Tibial artery (tissue), 4 donors: ENCODE measurements at places on chromosomes 16 and 17.

- no peak for DNase-seq
These were observed 1.7 kb downstream of the RNF151 start for GRCh38 chr16:1968146-1968953.

GRCh38 chr16:73427164-73427563, 379.2 kb upstream of the ZFHX3 start:
- DNase-seq, result no peak

DNA sequence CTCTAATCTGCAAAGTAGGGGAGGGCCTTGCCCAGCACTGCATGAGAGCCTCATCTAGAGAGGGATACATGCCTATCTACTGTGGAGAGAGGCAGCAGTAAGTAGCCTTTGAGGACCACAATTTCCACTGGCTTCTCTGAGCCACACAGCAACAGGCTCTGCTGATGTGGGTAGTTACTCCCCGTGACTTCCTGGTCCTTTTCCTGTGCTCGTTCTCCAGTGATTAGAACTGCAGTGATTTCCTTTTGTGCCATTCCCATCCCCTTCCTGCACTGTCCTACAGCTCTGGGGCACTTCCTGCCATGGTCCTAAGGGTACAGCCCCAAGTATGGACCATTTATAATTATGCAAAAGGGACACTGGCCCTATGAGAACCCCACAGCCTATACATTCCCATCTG, 3.0 kb downstream of the PLSCR3 start:
- DNase-seq, result no peak

- DNase-seq, result no peak
These were observed 19.6 kb downstream of the NME2 start for GRCh38 chr17:51185763-51186332.

DNA sequence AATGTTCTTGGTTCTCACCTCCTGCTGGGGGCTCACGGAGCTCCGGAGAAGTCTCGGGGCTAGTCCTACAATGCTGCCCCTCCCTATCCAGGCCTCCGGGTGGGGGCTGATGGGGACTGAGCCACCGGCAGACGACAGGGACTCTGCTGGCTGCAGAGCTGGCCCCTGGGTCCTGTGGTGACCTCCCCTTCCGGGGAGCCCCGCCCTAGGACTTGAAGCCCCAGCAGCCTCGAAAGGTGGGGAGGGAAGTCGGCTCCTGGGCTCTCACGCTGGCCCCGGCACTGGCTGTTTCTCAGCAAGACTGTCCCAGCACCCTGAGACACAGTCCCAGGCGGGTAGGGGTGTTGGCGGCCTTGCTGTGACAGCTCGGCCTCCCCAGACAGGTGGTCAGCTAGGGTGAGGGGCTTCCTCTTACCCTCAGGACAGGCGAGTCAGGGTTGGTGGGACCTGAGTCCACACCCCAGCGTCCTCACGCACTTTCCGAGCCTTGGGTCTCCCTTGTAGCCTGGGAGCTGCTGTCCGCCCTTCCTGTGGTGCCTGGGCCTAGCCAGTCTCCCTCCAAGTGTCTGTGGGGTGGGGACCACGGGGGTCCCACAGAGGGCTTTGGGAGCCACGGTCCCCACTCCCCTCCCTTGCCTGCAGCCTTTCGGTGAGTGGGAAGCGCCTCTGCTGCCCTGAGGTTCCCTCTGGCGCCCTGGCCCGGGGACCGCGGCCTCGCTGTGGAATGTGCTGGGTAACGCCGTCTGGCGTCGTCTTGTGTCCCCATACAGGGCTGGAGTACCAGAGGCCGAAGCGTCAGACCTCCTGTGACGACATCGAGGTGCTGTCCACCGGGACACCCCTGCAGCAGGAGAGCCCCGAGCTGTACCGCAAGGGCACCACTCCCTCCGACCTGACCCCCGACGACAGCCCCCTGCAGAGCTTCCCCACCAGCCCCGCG, 76.6 kb downstream of the KLHDC4 start:
- DNase-seq, result no peak

- no peak for DNase-seq
These were observed 7.5 kb upstream of the ADCY9 start for GRCh38 chr16:4123616-4124300.

GRCh38 chr16:69037373-69038160, 67.9 kb upstream of the HAS3 start:
- DNase-seq, result no peak

- DNase-seq, result no peak
These were observed 6.6 kb downstream of the PTX4 start for GRCh38 chr16:1481906-1482835.

- DNase-seq, result no peak
These were observed 106.0 kb downstream of the SDR42E1 start for GRCh38 chr16:81905277-81905676.

DNA sequence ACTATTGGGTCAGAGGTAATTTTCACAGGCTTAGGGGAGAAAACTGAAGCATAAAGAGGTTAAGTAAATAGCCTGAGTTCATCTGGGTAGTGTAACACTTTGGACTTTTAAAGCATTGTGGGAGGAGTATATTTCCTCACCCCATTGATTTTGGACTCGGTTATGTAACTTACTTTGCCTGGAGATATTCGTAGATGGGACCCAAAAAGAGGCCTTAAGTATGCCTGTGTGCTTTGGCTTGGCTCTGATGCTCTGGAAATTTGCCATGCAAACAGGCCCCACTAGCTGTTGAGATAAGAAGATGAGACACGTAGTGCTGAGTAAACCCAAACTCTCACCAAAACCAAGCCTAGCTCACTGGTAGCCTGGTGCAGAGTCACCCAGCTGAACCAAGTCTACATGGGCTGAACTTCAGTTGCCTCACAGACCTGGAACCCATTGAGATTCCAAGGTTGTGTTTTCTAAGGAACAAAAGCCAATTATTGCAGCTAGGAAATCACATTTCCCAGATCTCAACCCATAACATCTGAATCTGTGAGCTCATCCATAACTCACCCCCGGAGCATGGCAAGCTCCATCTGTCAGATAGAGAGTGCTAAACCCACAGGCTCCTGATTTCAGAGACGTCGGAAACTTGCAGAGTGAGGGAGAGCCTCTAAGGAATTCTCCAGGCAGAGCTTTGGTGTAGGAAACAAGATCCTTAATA, 536.0 kb upstream of the C16orf82 start:
- no peak for DNase-seq

DNA sequence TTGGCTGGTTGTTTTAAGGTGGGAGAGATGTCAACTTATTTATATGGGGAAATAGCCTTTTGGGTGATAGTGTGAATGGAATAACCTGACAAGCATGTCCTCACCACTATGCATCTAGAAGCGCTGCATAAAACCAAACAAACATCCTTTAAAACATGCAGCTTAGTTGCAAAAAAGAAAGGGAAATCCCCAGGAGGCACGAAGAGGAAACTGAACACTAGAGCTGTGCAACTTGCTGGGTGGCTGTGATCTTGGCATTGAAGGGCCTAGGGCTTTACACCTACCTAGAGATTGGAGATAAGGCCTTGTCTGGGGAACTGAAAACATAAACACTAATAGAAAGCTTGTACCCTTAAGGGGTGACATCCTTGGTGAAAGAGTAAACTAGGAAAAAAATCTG, 7.3 kb downstream of the C16orf54 start:
- DNase-seq, result no peak

DNA sequence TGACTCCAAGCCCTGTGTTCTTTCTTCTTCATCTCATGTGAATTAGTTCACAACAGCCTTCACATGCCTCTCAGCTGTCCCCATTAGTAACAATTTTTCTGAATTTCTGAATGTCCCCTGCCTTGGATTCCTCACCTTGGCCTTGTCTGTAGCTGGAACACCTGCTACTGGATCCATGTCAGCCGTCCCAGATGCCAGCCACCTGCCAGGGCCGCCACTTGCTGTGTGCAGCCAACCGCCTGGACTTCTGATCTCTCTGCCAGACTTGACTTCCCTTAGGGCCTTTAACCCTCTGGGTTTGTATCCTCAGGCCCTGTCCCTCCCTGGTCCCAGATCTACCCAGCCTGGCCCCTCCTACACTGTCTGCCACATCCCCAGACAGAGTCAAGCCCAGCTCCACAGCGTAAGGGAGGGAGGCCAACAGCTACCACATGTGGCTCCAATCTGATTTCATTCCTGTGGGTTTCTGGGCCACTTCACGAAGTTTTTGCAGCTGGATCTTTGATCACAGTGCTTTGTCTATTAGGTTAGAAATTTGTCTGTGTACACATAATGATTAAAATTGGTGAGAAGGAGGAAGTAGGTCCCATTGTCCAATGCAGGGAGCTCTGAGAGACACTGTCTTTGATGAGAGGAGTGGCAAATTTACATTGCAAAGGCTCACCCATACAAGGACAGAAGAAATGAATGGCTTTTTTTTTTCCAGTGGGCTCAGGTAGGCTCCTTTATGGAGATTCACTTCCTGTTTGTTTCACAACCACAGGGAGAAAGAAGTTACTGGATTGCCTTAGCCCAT, 15.3 kb downstream of the MPP2 start:
- no peak for DNase-seq

- DNase-seq, result no peak
These were observed 392.1 kb downstream of the SOX9 start for GRCh38 chr17:72512649-72513556.
